ENCODE measurements at places on chromosomes 1 and 21.

DNA sequence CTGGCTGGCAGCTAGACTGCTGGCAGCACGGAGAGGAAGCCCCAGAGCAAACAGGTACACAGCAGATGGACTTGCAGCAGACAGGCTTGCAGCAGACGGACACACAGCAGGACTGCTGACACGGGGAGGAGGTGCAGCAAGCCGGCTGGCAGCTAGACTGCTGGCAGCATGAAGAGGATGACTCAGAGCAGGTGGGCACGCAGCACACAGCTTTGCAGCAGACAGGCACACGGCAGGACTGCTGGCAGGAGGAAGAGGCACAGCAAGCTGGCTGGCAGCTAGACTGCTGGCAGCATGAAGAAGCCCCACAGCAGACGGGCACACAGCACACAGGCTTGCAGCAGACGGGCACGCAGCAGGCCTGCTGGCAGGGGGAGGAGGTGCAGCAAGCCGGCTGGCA is 498 bp downstream of the KRTAP10-2 start:
- no peak overlapping the region for H3K4me3 ChIP-seq
- DNase-seq, result no peak
- H3K36me3 ChIP-seq, result no peaks in the 10 kb centered on the region
- no peak overlapping the region for H3K27ac ChIP-seq
- peaks cover 3% of the 10 kb centered on the region for H3K27me3 ChIP-seq

- H3K27me3 ChIP-seq, result no peaks in the 10 kb centered on the region
- H3K4me1 ChIP-seq, result no peaks in the 10 kb centered on the region
- no peak for DNase-seq
Measured at GRCh38 chr21:31459457-31459856, 115.4 kb upstream of the TIAM1 start.

- DNase-seq, result peak; percentile 82
- H3K27me3 ChIP-seq, result no peaks in the 10 kb centered on the region
- no peak overlapping the region for H3K27ac ChIP-seq
- no peaks in the 10 kb centered on the region for H3K4me1 ChIP-seq
Measured at GRCh38 chr1:156090840-156091188, 8.5 kb upstream of the MEX3A start.

DNA sequence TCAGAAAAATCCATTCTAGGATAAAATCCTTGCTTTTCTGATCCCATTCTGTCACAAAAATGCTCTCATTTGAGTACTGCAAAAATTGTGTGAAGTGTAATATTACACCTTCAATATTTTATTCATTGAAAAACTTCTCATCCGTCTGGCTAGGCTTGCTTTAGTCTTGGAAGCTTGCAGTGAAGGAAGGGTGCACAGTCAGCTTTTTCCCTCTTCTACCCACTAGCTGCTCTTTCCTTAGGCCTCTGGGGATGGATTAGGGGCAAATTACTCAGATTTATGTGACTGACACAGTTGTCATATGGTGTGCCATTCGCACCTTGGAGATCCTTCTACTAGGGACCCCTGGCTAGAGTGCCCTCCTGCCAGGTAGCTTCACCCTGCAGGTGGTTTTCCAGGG is 32.1 kb downstream of the OVAAL start:
- no peak overlapping the region for H3K27ac ChIP-seq
- peaks cover 13% of the 10 kb centered on the region for H3K4me1 ChIP-seq
- H3K36me3 ChIP-seq, result no peaks in the 10 kb centered on the region
- no peak for DNase-seq

- H3K36me3 ChIP-seq, result no peaks in the 10 kb centered on the region
- H3K27ac ChIP-seq, result no peak overlapping the region
- H3K4me3 ChIP-seq, result no peak overlapping the region
- no peaks in the 10 kb centered on the region for H3K4me1 ChIP-seq
- H3K27me3 ChIP-seq, result no peaks in the 10 kb centered on the region
Measured at GRCh38 chr1:15454256-15454655, 2.3 kb upstream of the CELA2A start.

Measured in DND-41 (cell line).